Effector memory CD4-positive, alpha-beta T cell (primary cell): ENCODE measurements at places on chromosomes 11 and 22.

- peak; percentile 77 for DNase-seq
Observed at GRCh38 chr11:128172046-128172878, 415.1 kb downstream of the ETS1 start.

DNA sequence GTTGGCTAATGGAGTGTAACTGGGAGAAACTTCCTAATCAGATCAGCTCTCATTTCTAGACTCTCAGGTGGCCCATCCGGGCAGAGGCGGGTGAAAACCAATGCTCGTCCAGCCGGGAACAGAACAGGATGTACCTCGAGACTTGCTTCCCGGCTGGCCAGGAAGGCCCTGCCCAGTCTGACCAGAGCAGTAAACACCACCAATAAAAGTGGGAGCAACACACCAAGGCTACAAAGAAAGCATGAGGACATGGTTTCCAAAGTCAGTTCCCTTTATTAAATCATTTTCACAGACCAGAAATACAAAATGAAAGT, 940 bp upstream of the TNKS1BP1 start:
- DNase-seq, result no peak

DNA sequence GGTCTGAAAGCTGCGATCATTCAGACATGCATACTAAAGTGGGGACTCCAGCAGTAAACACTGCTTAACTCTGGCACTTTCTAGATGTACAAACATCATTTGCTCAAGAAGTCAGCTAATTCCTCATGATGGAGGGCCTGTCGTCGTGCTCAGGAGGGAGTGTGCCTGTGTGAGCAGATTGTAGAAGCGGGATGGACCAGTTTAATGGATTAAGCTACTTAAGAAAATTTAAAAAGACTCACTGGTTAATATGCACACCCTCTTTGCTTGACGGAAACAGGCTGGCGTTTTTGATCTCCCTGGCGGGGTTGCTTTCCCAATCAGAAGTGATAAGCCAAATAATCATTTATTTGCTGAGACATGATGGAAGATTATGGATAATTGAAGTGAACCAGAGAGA, 79.0 kb downstream of the LDLRAD3 start:
- no peak for DNase-seq

GRCh38 chr11:80144897-80145594, 704.2 kb upstream of the TENM4 start:
- DNase-seq, result no peak

GRCh38 chr22:25726241-25726640, 15.7 kb upstream of the MYO18B start:
- DNase-seq, result no peak

DNA sequence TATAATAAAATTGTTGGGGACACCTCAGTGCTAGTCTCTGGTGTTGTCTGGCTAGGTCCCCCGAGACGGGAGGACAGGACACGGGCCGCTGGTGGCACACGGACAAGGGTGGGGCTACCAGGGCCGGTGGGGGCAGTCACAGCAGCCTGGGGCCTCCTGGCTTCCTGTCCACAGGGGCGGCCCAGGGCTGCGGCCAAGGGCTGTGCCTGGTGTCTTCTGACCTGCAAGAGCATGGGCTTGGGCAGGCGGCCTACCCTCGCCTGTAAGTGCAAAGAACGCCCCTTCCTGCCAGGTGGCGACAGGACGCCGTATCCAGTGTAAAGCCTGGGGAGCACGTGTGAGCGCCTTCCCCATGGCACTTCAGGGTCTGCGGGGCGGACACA, 3.6 kb downstream of the LRFN4 start:
- DNase-seq, result no peak

DNA sequence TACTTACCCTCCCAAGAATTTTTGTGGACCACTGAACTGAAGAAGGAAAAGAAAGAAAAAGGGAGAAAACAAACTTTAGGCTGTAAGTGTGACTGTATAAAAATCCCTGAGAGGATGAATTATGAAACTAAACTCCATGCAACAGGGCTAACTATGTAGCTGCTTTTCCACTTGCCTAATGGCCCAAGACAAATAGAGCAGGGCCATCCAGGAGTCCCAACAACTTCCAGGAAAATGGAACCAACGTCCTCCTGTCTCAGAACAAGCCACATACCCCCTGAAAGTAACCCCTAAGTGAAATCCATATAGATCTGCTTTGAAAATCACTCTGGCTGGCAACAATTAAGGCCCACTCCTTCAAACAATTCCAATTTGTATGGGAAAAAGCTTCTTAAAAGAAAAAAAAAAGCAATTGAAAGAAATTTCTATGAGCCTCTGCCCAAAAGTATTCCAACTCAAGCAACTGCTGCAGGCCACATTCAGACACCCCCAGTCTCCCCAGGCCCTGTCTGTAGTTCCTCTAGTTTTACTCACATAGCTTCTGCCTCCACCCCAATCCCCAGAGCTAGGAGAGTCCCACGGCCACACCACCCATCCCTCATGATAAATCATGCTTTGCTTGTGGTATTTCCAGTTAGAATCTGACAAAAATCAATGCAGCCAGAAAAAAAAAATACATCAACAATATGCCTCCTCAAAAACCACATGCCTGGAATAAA, 12.7 kb downstream of the RBFOX2 start:
- no peak for DNase-seq

- DNase-seq, result no peak
Observed at GRCh38 chr11:60447846-60448245, 7.8 kb upstream of the MS4A1 start.

GRCh38 chr11:334264-334994, 13.8 kb upstream of the IFITM3 start:
- no peak for DNase-seq

GRCh38 chr11:73267122-73267846, 4.9 kb upstream of the P2RY6 start:
- DNase-seq, result no peak

DNA sequence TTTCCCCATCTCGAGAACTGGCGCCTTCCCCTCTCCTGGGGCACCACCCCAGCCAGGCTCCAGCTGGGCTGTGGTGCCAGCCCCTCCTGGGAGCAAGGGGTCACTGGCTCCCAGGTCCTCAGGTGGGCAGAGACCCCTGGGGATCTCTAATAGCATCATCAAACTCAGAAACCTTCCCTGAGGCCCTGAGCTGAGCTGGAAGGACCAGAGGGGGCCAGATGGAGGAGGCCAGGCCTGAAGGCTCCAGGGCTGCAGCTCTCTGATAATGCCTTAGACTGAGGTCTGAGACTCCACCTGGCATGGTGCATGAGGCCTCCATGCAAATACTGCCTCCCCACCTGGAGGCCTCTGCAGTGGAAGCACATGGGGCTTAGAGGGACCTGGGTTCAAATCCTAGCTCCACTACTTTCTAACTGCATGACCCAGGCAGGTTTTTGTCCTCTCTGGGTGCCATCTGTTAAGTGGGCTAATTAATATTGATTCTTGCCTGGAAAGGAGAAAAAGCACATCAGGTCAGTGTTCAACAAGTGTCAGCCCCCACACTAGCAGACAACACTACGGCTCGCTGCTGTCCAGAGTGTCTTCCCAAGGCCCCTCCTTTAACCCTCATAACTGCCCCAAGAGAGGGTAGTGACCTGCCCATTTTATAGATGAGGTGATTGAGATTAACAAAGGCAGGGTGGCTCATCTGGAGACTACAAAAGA, 1.5 kb downstream of the MAPK8IP1 start:
- no peak for DNase-seq

GRCh38 chr11:8095371-8095770, 14.4 kb downstream of the TUB start:
- DNase-seq, result no peak

- no peak for DNase-seq
Observed at GRCh38 chr11:101907815-101908214, 7.0 kb upstream of the CEP126 start.

- no peak for DNase-seq
Observed at GRCh38 chr11:12556788-12557384, 117.3 kb upstream of the TEAD1 start.

- DNase-seq, result no peak
Observed at GRCh38 chr11:31968461-31969358, 122.2 kb upstream of the RCN1 start.

DNA sequence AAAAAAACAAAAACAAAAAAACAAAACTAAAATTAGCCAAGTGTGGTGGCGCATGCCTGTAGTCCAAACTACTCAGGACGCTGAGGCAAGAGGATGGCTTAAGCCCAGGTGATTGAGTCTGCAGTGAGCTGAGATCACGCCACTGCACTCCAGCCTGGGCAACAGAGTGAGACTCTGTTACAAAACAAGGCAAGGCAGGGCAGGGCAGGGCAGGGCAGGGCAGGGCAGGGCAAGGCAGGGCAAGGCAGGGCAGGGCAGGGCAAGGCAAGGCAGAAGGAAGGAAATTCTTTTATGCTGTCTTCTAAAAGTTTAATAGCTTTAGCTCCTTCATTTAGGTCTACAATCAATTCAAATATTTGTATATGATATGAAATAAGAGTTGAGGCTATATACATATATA, 50.1 kb upstream of the RASSF10 start:
- DNase-seq, result no peak

DNA sequence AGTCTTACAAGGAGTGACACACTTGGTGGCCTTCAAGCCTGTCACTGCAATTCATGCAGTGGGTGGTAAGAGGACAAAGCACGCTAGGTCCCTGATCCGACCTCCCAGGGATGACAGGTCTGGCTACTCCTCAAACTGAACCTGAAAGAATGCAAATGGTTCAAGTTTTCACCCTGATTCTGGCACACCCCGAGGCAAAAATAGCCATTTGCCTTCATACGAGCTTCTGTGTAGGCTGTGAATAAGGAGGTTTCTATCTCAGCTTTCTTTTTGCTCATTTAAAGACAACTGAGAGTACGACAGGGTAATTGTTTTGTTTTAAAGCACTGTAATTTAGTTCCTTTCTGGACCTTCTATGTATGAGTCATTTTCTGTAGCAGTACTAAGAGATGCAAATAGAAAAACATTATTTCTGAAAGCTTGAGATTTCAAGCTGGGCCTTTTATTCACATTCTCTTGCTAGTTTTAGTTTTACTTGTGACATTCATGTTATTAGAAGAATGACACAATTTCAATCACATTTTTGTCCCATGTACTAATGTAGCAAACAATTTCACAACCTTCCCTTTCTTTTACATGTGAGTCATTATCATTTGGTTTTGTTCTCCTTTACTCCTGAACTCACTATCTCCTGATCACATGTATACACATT, 56.6 kb upstream of the FDX1 start:
- DNase-seq, result no peak

GRCh38 chr11:1734641-1735081, 15.7 kb downstream of the IFITM10 start:
- DNase-seq, result no peak

DNA sequence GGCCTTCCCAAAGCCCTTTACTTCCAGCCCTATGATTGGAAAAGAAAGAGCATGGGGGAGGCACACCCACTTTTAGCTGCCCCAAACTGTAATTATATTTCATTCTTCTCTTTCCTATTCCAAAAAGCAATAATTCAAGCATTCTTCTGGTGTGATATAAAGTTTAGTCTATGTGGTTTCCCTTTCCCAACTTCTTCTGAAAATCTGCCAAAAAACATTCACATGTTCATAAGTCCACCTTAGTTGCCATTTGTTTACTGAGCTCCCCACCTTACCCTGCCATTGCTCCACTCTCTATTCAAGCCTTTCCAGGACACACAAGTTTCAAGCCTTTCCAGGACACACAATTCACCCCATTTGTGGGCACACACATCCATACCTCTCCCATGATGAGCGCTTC, 111.6 kb upstream of the BMAL1 start:
- no peak for DNase-seq

- no peak for DNase-seq
Observed at GRCh38 chr11:123206791-123207434, 11.9 kb upstream of the CLMP start.

DNA sequence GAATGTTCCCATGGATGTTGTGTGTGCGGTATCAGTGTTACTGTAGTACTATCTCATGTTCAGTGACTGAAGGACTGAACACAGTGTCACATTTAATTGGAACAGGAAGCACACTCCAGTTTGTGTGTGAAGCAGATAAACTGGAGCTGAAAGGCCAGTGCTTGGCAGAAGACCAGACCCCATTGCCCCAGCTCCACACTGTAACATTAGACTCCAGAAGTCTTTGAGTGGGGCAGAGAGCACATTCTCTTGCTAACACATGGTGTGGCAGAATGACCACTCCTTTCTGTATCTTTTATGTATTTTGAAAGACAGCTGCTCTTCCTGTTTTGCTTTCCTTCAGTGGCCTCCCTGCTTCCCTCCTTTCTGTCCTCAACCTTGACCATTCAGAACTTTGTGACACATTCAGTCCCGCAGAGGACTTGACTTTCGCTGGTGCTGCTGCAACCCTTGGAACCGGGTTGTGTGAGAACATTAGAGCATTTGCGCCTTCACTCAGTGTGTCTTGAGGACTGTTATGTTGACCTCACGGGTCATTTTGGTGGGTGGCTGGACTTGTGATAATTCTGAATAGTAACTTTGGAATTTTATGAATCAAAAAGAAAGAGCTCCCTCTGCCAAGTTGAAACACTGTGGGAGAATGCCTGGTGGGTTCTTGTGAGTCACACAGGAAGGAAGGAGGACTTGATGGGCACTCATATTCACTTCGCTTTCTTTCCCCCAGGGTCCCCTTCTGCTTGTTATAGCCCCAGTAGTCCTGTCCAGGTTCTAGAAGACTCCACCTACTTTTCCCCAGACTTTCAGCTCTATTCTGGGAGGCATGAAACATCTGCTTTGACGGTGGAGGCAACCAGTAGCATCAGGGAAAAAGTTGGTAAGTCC, 26.4 kb downstream of the AMOTL1 start:
- no peak for DNase-seq

GRCh38 chr11:59187035-59187434, 15.1 kb downstream of the DTX4 start:
- DNase-seq, result no peak

DNA sequence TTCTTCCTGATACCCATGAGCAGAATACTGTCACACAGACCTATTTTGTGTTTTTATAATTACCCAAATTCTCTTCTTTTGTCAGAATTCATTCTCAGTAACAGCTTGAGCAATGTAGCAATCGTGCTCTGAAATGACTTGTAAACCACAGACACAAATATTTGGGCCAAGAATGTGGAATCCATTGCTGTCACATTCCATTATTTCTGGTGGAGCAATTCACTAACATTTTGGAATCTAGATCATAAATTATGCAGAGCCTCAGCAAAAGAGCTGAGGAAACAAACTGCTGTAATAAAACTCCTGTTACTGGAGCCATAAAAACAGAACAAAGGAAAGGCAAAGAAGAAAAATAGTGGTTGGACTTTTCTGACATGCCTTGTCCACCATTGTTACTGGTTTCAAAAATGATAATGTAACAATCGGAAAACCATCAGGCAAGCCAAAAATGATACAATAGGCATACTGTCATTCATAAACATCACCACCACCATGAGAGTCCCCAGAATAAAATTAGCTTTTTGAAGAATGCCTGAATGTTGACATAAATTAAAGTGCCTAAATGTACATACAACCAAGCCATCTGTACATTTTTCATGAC, 223.4 kb upstream of the PITPNB start:
- no peak for DNase-seq

- DNase-seq, result no peak
Observed at GRCh38 chr11:2812371-2812991, 73.1 kb downstream of the CDKN1C start.

DNA sequence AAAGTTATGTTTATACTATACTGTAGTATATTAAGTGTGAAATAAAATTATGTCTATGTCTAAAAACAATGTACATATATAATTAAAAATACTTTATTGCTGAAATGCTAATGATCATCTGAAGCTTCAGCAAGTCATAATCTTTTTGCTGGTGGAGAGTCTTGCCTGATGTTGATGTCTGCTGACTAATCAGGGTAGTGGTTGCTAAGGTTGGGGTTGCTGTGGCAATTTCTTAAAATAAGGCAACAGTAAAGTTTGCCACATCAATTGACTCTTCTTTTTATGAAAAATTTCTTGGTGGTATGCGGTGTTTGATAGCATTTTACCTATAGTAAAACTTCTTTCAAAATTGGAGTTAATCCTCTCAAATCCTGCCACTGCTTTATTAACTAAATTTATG, 21.4 kb downstream of the INSC start:
- DNase-seq, result no peak
